ENCODE measurements at places on chromosomes 16 and 17.

- DNase-seq = no peak
Observed at GRCh38 chr16:57600952-57601580, 27.4 kb upstream of the ADGRG1 start.

GRCh38 chr17:2794111-2794803 is 2.0 kb upstream of the RAP1GAP2 start:
- DNase-seq = no peak

- no peak for DNase-seq
Observed at GRCh38 chr17:58052407-58052806, 30.8 kb upstream of the DYNLL2 start.

DNA sequence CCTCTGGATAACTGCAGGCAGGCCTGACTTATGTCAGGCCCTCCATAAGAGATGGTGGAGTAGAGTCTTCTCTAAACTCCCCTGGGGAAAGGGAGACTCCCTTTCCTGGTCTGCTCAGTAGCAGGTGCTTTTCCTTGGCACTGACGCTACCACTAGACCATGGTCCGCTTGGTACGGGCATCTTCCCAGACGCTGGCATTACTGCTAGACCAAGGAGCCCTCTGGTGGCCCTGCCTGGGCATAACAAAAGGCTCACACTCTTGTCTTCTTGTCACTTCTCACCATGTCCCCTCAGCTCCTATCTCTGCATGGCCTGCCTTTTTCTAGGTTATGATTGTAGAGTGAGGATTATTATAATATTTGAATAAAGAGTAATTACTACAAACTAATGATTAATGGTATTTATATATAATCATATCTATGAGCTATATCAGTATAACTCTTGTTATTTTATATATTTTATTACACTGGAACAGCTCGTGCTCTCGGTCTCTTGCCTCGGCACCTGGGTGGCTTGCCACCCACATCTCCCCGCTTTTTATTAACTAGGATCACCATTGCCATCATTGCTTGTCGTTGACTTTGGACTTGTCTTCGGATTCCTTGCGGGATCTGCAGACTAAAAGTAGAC is 59.8 kb upstream of the ARL4D start:
- DNase-seq = peak; percentile 83

DNA sequence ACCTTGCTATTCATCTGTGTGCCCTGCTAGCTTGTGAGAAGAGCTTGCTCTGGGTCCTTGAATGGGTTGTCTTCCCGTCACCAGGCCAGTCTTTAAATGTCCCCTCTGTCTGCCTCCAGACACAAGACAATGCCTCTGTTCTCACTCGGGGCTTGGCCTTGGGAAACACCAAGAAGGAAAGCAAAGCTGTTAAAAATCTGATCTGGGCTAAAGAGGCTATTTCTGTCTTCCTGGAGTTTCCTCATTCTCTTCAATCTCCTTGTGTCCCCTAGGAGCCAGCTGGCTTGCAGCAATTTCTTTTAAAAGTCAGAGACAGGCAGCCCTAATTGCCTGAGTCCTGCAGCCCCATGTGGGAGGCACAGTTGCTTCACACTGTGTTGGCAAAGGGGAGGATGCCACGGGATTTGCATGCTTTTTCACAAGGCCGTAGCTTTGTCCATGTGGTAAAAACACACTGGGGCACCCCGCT is 2.5 kb downstream of the DNAI2 start:
- peak; percentile 15 for DNase-seq

DNA sequence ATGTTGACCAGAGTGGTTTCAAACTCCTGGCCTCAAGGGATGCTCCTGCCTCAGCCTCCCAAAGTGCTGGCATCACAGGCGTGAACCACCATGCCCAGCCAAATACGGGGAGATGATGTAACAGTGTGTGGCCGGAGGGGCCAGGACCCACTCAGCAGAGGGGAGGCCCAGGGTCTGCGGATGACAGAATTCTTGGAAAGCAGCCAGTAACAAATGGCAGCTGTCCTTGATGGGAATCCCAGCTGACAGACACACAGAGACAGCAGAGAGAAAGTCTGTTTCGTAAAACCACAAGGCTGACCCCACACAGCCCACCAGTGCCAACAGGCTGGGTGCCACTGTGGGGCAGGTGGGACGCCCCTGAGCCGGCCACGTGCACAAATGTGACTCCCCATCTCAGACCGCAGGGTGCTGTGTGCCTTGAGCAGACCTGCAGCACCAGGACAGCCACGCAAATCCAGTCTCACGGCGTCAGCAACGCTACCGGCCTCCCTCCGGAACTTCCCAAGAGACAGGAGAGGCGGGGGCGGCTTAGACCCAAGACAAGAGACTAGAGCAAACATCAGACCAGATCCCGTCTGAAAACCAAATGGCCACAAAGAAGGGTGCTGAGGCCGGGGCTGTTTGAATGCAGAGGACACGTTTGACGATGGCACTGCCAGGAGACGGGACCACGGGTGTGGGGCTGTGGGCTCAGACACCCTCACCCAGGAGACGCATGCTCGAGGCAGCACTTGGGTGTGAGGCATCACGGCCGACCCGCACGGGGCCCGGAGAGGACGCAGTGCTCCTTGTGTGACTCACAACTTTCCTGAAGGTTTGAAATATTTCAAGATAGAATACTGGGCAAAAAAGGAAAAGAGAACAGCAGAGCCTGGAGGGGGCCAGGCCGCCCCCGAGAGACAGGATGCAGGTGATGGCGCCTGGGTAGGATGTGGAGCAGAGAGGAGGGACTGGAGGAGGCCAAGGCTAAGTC is 24.6 kb downstream of the CTU2 start:
- no peak for DNase-seq

- no peak for DNase-seq
Observed at GRCh38 chr17:4738136-4739121, 1.2 kb upstream of the ZMYND15 start.

DNA sequence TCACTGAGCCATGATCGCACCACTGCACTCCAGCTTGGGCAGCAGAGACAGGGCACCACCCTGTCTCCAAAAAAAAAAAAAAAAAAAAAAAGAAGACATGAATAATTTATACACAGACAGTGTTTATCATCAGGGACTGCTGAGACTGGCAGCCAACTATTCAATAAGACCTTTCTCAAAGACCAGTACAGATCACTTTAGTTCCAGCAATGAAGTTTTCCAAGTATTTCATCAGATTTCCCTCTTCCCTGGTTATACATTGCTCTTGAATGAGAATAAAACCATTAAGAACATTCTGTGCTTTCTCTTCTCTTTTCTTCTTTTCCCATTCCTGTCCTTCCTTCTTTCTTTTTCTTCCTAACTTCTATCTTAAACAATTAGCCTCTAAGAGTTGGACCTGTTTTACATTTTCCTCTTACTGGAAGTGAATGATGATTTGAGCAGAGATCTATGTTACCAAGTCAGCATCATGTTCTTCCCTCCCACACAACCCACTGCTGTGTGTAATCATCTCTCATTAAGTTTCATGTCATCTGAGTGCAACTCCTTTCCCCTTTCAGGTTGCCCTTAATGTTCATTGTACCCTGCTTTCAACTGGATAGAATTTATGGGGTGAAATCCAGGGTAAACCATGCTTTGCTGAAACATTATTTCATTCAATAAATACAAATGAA is 35.9 kb upstream of the SMIM36 start:
- no peak for DNase-seq

Data from NCI-H526 (cell line).